ENCODE measurements at places on chromosomes 7 and 10.
A peak's percentile ranks its signal among the peaks of the same experiment; 100 is the strongest.

DNA sequence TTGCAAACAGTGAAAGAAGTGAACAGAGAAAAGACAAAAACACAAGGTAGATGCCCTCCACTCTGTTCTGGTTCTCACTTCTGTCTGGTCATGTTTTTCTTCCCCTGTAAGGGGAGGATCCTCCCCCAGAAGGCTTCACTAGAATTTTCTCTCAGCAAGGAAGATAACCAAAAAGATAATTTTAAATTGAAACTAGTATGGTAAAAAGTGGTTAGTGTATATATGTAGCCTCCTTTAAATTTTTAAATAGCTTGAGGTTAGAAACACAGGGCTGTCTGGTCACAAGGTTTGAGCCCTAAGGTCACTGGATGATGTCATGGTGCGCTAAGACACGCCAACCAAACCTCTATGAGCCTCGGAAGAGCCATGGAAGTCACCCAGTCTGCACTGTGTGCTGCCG is 5.6 kb upstream of the PKD1L1 start:
- DNase-seq = no peak

DNA sequence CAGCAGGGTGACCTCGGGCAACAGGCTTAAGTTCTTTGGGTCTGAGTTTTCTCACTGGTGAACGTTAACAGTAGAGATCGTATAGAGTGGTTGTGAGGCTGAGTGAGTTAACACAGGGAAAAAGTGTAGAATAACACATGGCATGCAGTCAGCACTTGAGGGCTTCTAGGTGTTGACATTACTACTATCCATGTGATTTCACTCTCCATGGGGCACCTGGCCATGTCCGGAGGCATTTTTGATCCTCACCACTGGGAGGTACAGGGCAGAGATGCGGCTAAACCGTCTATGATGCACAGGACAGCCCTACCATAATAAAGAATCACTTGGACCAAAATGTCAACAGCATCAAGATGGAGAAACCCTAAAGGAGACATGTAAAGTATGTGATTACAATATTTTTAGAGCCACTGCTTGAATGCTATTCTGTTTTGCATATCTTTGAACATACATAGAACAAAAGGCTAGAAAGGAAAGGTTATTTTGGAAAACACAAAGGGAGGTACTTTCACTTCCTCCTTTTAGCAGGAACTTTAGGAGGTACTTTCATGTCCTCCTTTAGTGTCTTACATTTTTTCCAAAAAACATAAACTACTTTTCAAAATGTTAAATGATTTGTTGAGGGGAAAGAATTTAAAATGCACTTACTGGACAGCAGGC is 44.3 kb downstream of the NOD1 start:
- DNase-seq = no peak

DNA sequence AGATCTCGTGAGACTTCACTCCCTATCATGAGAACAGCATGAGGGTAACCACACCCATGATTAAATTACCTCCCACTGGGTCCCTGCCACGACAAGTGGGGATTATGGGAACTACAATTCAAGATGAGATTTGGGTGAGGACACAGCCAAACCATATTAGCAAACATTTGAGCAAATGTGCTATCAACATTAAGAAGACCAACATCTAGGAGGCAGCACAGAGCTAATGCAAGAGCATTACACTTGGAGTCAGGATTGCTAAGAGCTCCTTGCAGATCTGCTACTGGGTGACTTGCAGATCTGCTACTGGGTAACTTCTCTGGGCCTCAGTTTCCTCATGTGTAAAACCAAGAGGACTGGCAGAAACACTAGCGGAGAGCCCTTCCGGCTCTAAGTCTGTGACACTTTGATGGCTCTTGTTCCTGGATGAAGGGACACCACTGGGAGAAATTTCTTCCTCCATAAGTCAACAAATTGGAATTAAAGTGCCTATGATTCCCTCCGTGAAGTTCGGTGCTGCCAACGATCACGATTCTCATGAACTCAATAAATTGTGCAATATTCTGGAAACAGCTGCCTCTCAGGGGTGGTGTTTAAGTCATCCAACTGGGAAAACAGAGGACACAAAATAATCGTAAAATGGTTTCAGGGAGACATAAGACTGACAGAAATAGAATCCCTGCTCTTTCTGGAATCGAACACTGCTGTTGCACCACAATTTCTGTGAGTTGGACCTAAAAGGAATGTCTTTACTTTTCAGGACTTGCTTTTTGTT is 115.8 kb upstream of the ITGB1 start:
- DNase-seq = peak; percentile 9

GRCh38 chr10:123134915-123135414 is 805 bp upstream of the HMX3 start:
- DNase-seq = no peak

DNA sequence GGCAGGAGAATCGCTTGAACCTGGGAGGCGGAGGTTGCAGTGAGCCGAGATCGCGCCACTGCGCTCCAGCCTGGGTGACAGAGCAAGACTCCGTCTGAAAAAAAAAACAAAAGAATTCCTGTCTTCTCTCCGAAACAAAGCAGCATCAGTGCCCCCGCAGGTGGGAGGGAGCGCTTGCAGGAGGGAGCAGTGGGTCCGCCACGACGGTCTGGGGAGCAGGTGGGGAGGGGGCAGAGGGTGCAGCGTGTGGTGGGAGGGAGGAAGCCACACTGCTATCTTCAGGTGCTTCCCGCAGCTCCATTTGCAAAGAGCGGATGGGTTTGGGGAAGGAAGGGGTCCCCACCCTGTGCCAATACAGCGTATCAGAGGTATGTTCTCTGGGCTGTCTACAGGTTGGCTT is 31.7 kb downstream of the LIMK1 start:
- DNase-seq = no peak

DNA sequence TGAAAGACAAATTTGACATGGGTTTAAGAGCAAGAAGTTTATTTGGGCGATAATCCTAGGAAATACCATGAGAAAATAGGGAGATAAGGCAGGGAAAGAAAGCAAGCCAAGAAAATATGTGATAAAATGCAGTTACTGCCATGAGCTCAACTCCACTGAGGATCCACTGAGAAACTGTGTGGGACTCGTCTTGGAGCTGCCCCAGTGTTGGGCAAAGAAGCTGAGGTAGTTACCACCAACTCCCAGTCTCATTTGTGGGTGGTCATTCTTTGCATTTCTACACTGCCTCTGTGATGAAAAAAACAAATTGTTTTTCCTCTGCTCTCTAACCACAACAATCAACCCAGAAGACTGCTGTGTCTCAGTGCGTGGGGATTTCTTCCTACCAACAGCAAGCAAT is 498.2 kb downstream of the PLXDC2 start:
- no peak for DNase-seq

- DNase-seq = no peak
Observed at GRCh38 chr7:28347475-28348318, 64.6 kb upstream of the CREB5 start.

- no peak for DNase-seq
Observed at GRCh38 chr10:93849593-93849992, 44.2 kb upstream of the SLC35G1 start.

- DNase-seq = no peak
Observed at GRCh38 chr7:115328018-115328417, 406.1 kb downstream of the MDFIC start.

- DNase-seq = no peak
Observed at GRCh38 chr10:122029499-122030199, 40.7 kb downstream of the TACC2 start.

GRCh38 chr10:26700884-26701630 is 3.6 kb downstream of the PDSS1 start:
- DNase-seq = no peak

GRCh38 chr10:118045837-118046394 is 825 bp downstream of the RAB11FIP2 start:
- DNase-seq = peak; percentile 34
